ENCODE measurements at places on chromosomes 1 and 21.

GRCh38 chr1:51313268-51313852 lies 17.0 kb downstream of the TTC39A start:
- DNase-seq: no peak

GRCh38 chr1:7014640-7014930 lies 229.3 kb downstream of the CAMTA1 start:
- no peak for DNase-seq

DNA sequence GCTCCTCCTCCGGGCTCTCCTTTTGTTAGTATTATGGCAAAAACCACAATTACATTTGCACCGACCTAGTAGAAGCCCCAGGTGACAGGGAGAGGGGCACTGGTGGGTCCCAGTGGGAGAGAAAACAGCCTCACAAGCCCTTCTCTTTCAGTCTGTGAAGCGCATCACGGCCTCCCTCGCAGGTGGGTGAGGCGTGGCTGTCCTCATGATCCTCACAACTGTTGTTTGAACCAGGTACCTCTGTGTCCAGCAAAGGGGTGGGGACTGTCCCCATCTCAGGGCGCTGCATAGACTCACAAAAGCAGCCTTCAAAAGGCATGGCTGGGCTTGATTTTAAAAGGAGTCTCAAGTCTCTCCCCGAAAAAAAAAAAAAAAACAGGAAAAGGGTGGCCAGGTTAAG lies 7.9 kb upstream of the C2CD2 start:
- no peak for DNase-seq

GRCh38 chr1:23772049-23772853 lies 6.0 kb upstream of the PITHD1 start:
- peak; percentile 70 for DNase-seq

DNA sequence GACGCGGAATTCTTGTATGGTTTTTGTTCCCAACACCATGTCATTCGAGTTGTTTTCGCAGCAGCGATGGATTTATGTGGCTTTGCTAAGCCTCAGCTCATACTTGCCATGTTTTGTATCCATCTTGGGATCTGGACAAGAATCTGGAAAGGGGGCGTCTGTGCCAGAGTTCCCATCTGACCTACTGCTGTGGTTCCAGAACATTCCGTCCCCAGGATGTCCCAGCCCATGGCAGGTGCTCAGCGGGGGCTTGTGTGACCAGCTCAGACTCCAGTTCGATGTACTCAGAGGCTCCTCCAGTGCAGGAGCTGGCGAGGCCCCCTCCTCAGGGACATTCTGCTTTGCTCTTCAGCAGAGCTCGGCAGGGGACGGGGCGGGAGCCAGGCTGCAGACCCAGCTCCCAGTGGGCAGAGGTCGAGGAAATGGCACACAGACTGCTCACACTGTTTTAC lies 24.0 kb upstream of the ADARB1 start:
- no peak for DNase-seq

DNA sequence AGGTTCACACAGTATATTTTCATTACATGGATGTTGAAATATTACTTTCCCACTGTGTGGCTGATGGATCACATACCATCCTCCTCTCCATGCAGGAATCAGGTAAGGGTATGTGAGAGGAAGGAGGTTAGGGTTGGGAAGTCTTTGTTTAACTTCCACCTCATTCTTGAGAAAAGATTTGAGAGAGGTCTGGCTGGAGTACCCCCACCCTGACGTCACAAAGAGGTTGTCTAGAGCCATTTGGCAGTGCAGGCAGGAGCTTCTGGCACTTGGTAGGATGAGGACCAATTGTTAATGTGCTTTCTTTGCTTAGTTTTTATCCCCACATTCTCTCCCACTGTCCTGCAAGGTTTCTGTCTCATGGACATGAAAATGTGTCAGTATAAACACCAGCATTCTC lies 356.6 kb downstream of the DSCAM start:
- no peak for DNase-seq

DNA sequence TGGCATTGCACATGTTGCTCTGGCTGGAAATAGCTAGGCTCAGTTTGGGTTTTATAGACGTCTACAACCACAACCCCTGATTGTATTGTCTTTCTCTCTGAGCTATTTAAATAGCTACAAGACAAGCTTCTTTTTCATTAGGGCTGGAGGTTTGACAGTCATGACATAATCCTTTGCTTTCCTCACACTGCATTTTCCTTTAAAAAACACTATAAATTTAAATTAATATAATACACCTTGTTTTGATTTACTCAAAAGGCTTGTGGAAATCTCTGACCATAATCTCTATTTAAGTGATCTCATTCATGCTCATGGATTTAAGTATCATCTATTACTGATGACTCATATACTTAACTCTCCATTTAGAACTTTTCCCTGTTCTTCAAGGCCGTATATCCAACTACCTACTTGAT lies 50.4 kb upstream of the PTGFR start:
- DNase-seq: peak; percentile 77

- DNase-seq: no peak
Measured at GRCh38 chr1:223223091-223223995, 80.3 kb upstream of the TLR5 start.

GRCh38 chr1:14367451-14367850 lies 231.0 kb upstream of the KAZN start:
- DNase-seq: no peak

All from bronchial epithelial cell (primary cell).